ENCODE measurements at places on chromosomes 2 and 18.

- peak; percentile 78 for DNase-seq
These were observed 19.4 kb downstream of the RRM2 start for GRCh38 chr2:10141736-10142639.

DNA sequence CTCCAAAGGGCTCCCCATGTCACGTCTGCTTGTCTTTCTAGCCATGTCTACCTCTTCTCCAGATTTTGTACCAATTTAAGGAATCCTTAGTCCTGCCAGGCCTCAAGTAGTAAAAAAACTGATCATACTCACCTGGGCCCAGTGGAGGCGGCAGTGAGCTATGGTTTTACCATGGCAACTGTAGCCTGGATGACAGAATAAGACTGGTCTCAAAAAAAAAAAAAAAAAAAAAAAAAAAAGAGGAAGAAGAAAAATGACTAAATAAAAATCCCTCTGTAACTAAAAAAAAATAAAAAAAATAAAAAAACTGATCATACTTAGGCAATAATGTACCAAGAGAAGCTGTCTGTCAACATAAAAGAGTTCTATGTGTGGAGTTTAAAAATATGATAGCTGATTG, 221.6 kb downstream of the NR4A2 start:
- no peak for DNase-seq

GRCh38 chr2:188571543-188572303, 280.0 kb downstream of the GULP1 start:
- DNase-seq = no peak

GRCh38 chr2:64655018-64655664, 1.4 kb upstream of the SERTAD2 start:
- peak; percentile 72 for DNase-seq

- DNase-seq = no peak
These were observed 29.4 kb upstream of the IGFBP2 start for GRCh38 chr2:216603884-216604245.

DNA sequence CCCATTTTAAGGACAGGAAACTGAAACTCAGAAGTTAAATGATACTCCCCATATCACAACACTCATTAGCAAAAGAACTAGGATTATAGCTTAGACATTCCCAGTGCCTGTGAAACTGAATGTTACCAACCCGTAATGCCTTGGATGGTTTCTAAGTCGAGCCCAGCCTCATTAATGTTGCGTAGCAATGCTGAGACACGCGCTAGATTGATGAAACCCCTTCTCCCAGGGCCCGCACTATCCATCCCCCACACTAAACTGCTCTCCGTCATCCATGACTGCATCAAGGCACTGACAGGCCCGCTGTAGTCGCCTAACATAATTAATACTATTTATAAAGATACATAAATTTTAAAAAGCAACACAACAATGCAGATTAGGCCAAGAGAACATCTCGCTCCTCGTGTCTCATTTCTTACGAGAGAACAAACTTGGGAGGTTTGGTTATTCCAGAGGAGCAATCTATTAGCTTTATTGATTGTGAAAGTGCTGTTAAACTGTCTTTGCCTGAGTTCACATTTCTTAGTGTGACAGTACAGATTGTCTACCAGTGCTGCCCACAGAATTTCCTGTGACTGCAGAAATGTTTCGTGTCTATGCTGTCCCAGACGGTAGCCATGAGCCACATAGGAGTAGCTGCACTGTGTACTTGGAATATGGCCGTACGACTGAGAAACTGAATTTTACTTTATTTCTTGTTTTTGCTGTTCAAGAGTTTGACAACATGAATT, 312.2 kb upstream of the RAB12 start:
- no peak for DNase-seq

- DNase-seq = no peak
These were observed 276.7 kb downstream of the CALCRL start for GRCh38 chr2:187171318-187171717.

DNA sequence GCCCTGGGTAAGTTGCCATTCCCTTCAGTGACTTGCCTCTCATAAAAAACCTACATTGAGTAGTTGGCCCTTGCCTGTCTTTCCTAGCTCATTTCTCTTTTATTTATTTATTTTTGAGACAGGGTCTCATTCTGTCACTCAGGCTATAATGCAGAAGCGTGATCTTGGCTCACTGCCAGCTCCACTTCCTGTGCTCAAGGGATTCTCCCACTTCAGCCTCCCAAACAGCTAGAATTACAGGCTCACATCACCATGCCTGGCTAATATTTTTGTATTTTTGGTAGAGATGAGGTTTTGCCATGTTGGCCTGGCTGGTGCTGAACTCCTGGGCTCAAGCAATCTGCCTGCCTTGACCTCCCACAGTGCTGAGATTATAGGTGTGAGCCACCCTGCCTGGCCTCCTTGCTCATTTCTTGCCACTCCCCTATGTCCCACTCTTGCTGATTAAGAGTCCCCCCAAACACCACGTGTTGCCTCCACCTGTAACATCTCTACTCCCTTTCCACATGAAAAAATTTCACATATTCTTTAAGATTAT, 12.6 kb downstream of the EVA1A start:
- no peak for DNase-seq

- DNase-seq = no peak
These were observed 26.1 kb upstream of the AAK1 start for GRCh38 chr2:69669666-69670065.

DNA sequence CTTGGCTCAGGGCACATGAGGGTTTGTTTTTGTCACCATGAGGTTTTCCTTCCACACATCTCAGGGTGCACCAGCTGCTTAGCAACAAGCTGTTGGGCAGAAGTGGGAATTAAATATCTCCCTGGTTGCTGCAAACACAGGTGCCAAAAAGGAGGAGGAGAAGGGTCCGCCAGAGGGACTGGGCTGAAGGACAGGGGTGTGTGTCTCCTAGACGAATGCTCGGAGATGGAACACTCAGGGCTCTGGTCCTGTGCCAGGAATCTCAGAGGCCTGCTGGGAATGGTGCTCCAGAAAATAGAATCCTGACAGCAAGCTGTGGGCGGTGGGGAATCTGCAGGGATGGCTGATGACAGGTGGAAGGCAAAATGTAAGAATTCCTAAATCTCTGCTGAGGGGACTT, 94.5 kb downstream of the VSNL1 start:
- no peak for DNase-seq

GRCh38 chr2:219908538-219908937, 281.1 kb downstream of the SLC4A3 start:
- DNase-seq = no peak

GRCh38 chr2:157692768-157693167, 64.1 kb upstream of the ACVR1C start:
- no peak for DNase-seq

GRCh38 chr2:32825291-32825712, 121.5 kb upstream of the LTBP1 start:
- no peak for DNase-seq

GRCh38 chr18:35590935-35591334, 9.4 kb downstream of the GALNT1 start:
- no peak for DNase-seq

GRCh38 chr2:64420677-64421076, 33.3 kb upstream of the LGALSL start:
- no peak for DNase-seq

GRCh38 chr2:241219030-241219382, 30.5 kb downstream of the ANO7 start:
- DNase-seq = no peak

DNA sequence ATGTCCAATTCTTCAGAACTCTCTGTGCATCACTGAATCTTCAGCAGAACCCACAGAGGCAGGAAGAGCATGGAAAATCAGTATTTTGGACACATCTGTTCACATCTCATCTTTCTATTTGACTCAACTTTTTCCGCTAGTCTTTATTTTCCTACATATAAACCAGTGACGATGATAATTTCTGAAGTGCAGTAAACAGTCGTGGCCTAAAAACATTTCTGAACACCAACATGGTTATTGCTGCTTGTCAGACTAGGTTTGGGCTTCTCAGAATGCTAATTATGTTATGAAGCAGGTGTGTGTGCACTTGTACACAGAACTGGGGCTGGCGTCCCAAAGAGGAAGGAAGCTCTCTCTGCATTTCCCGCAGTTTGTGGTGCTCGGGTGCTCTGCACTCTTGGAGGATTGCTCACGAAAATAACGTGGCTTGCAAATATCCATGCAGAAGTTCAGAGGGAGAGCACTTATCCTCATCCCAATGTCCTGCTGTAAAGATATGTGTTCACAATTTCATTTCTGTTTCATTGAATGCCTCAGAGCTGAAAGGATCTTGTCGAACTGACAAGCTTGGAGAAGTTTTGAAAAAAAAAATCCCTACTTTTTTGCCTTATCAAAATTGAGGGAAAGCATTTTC, 50.8 kb downstream of the EDAR start:
- no peak for DNase-seq

GRCh38 chr2:29377788-29378187, 262.6 kb downstream of the CLIP4 start:
- no peak for DNase-seq

- DNase-seq = no peak
These were observed 188.4 kb upstream of the RASGRP3 start for GRCh38 chr2:33288011-33288410.

- no peak for DNase-seq
These were observed 256.6 kb downstream of the LOXHD1 start for GRCh38 chr18:46400449-46400848.

DNA sequence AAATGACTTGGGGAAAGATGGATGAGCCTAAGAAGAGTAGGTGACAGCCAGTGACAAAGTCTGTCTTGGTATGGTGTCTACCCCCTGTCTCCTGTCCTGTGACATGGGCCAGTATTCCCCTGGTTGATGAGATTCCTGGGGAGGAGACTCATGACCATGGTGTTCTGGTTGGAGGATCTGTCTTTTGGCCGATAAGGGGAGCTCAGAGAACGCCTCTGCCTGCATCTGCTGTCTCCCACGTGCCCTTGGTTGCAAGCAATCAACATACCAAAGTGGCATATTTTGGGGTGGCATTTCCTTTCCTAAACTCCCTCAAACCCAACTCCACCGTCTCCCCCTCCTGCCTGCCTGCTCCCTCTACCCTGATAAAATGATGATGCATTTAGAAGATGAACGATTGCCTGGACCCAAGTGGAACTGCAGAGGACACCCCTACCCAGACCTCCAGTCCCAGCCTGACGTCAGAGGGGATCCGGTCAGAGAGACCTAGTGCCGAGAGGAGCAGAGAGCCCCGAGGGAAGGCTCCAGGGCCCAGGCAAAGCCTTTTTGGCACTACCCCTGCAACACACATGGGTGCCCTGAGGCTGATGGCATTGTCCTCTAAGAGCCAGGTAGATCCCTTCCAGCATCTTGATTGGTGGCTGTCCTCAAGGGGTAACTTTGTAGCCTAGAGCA, 124.2 kb upstream of the MSH6 start:
- peak; percentile 52 for DNase-seq

GRCh38 chr2:23545811-23546210, 160.8 kb downstream of the KLHL29 start:
- no peak for DNase-seq

DNA sequence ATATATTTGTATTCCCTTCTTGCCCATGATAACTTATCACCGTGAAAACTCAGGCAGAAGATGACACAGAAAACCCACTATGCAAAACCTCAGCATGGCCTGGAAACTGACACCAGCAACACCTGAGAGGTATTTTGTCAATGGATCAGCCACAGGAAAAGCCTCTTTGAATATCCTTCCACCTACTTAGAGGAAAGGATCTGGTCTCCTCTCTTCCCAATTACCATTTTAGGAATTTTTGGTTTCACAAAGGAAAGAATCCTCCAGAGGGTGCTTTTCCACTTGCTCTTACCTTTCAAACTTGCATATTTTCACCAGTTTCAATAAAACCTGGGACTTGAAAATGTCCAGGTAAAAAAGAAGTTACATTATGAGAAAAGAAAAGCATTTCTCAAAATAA, 20.0 kb upstream of the MEIS1 start:
- no peak for DNase-seq

DNA sequence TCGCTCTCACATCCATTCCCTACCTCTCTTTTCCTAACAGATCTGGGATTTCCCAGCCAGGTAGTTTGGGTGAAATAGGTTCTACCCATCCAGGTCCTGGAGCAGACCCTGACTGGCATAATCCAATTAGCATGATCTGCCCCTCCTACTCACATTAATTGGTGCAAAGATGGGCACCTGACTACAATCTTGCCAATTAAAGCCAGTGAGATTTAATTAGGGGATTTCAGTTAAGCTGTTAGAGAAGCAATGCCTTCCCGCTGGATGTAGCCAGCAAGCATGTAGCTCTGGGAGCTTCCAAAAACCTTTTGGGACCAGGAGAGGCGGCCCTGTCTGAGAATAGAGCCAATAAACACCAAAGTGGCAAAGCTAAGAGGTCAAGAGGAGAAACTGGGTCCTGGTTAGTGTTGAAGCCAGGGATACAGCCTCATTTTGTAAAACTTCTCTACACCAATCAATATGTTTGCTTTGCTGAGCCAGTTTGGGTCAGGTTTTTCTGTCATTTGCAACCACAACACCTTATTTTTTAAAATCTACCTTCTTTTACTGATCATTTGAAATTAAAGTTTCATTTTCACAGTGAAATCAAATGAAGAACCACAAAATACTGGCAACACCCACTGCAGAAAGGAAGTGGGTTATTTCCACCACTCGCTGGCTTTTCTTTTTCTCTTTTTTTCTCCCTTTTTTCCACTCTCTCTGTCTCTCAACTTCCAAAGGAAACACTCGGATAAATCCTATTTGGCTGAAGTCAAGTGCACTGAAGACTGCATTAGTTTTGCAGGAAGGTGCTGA, 3.2 kb upstream of the TTC39C start:
- no peak for DNase-seq

DNA sequence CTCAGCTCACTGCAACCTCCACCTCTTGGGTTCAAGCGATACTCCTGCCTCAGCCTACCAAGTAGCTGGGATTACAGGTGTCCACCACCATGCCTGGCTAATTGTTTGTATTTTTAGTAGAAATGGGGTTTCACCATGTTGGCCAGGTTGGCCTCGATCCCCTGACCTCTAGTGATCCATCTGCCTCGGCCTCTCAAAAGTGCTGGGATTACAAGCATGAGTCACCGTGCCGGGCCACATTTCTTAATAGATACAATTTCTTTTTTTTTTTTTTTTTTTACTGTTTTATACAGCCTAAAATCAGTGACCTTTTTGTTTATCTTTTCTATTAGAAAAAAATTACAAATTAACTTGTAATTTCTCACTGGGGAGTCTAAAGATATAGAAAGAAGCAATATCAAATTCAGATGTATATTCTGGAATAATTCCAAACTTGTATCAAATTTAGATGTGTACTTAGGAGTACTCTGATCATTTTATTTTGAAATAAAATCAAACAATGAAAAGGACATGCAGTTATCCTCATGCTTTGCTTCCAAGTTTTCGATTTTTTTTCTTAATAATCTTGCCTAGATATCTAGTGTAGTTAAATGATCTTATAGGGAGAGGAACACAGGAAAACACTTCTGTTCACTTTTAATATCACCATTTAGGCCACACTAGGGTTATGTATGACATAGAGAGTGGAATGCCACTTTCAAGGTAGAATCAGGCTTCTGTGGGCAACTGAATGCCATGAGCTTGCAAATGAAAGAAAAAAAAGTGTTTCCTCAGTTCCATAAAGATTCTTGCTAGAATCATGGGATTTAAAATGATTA, 1089.3 kb downstream of the SUCLG1 start:
- DNase-seq = no peak

GRCh38 chr2:72676341-72677025, 149.3 kb downstream of the EXOC6B start:
- DNase-seq = no peak

Data from activated effector memory CD4-positive, alpha-beta T cell treated with anti-CD3 and anti-CD28 coated beads, Interleukin-2, amount 50 U/mL, for 16 hours (primary cell).